ENCODE measurements at places on chromosomes 12 and 14. TPM values are rescaled to one million over a fixed set of nuclear protein-coding genes. Genes with fewer than 3 reads are reported as not detected.

GDF3 gene
- total RNA-seq = 1.2 TPM

- DNase-seq = no peak
- no peak overlapping the region for H3K4me3 ChIP-seq
- H3K4me1 ChIP-seq = peaks cover 81% of the 10 kb centered on the region
- H3K27me3 ChIP-seq = no peaks in the 10 kb centered on the region
These were observed 151.4 kb downstream of the MED13L start for GRCh38 chr12:116125956-116126566.

DNA sequence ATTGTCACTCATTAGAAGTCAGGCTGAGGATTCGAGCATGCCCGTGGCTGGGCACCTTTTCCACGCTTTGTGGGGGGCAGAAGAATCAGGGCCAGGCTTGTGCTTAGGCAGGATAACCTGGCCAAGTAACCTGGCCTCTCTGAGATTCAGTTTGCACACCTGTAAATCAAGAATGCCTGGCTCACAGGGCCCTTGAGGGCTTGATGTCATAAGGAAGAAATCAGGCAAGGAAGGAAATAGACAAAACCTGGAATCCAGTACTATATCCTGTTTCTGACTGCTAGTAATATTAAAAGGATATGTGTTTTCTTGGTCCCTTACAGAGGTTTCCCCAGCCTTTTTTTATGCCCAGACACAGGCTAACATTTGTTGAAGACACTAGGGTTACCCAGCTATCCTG is 91.9 kb downstream of the SAMD4A start:
- H3K27me3 ChIP-seq = no peaks in the 10 kb centered on the region
- H3K4me3 ChIP-seq = no peak overlapping the region
- no peak overlapping the region for H3K27ac ChIP-seq
- H3K36me3 ChIP-seq = no peaks in the 10 kb centered on the region

GRCh38 chr12:128980623-128981022 is 127.3 kb downstream of the GLT1D1 start:
- no peaks in the 10 kb centered on the region for H3K27me3 ChIP-seq
- no peak overlapping the region for H3K4me3 ChIP-seq
- DNase-seq = no peak
- no peaks in the 10 kb centered on the region for H3K36me3 ChIP-seq
- H3K4me1 ChIP-seq = no peaks in the 10 kb centered on the region

DNA sequence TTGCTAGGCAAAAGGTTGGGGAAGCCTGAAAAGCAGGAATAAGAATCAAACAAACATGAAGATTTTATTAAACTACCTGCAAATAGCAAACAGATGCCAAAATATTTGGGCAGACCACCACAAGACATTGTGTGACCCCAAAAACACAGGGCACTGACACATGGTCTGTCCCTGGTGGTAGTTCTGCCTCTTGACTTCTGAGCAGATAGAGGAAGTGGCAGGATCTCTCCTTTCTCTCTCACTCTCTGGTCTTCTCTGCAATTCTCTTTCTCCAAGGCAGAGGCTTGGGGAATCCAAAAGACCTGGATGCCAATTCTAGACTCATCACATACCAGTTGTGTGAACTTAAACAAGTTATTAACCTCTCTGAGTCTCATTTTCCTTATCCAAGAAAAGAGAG is 4.3 kb upstream of the PTGDR start:
- no peak for DNase-seq
- H3K4me3 ChIP-seq = no peak overlapping the region
- peaks cover 19% of the 10 kb centered on the region for H3K27me3 ChIP-seq
- H3K4me1 ChIP-seq = peaks cover 41% of the 10 kb centered on the region
- no peak overlapping the region for H3K27ac ChIP-seq
